ENCODE measurements at places on chromosomes 12 and 14.

- no peak for DNase-seq
- H3K4me1 ChIP-seq = no peaks in the 10 kb centered on the region
- no peaks in the 10 kb centered on the region for H3K27me3 ChIP-seq
- no peaks in the 10 kb centered on the region for H3K36me3 ChIP-seq
- H3K27ac ChIP-seq = no peak overlapping the region
These were observed 133.8 kb upstream of the PMCH start for GRCh38 chr12:102331419-102331818.

DNA sequence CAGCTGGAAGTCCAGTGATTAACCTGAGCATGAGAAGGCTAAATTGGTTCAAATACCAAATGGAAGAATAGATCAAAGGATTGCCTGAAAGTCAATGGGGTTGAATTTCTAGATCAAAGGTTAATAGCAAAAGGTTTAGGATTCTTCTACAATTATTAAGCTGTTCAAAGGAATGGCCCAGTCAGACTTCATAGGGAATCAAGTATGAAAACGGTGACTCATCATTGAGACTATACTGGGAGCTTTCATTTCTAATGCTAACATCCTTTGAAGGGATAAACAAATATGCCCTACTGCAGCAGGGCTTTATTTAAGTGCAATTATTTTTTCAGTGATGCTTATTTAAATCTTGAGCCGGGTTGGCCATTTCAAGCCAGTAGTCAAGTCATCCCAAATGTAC lies 152.8 kb downstream of the RIMBP2 start:
- DNase-seq = no peak
- no peak overlapping the region for H3K27ac ChIP-seq
- H3K27me3 ChIP-seq = no peaks in the 10 kb centered on the region
- H3K4me1 ChIP-seq = no peaks in the 10 kb centered on the region
- no peaks in the 10 kb centered on the region for H3K36me3 ChIP-seq

DNA sequence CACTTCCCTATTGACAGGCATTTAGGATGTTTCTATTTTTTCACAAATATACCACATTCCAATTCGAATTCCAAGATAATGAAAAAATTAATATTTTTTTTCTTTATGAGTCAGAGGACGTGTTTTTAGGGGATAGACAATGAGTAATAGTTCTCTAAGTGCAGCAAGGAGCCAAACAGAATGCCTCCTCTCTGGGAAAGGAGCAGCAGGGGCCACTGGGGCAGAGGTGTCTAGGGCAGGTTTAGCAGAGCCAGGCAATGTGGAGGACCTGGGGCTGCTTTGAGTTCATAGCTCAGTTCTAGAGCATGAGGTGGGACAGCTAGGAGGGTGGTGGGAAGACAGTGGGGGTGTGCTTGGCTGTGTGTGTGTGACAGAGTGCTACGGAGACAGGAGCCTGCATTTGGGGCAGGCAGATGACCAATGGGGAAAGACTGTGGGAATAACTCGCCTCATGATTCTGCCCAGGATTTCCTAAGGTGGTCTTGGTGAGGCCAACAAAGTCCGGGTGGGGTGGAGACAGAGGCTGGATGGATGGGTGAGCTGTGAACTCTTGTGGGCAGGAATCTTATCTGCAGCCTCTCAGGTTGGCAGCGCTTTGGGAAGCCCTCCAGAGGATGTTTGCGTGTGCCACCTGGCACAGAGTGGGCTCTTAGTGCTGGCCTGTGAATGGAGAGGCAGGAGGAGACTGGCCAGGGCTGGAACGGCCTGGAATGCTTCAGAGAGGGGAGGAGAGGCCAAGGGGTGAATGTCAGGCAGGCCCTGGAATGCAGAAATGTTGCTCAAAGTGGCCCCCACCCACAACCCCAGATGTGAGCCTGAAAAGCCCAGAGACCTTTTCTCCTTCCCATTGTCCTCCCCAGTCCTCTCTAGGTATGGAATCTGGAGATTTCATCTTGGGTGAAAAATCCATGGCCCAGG lies 2.4 kb upstream of the KRT7 start:
- H3K4me3 ChIP-seq = no peak overlapping the region
- peak; percentile 95 for DNase-seq
- peaks cover 58% of the 10 kb centered on the region for H3K4me1 ChIP-seq

DNA sequence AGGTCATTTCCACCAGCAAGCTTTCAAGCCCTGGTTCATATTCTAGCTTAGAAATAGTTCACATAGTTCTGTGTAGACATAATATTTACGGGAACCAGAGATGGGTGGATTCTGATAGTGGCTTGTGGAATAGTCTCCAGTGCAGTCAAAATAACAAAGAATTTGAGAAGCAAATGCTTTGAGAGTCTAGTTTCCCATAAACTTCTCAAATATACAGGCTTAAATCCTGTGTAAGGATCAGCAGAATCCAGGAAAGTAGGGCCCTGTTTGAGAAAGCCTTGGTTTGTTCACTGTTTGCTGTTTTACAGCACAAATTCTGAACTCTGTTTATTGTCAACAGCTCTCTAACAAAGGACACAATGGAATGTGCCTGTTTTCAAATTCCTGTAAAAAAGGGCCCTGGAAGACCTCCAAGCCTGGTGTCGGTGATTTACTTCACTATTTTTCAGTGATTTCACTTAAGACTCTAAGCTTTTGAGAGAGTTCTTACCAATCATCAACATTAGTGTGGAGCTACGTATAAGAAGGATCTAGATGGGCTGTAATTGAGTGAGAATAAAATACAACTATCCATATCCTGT lies 11.4 kb upstream of the FOS start:
- H3K4me1 ChIP-seq = peaks cover 27% of the 10 kb centered on the region
- H3K27ac ChIP-seq = peak overlapping the region; percentile 92
- no peak overlapping the region for H3K4me3 ChIP-seq
- no peaks in the 10 kb centered on the region for H3K27me3 ChIP-seq
- peak; percentile 25 for DNase-seq

- no peaks in the 10 kb centered on the region for H3K27me3 ChIP-seq
- no peaks in the 10 kb centered on the region for H3K4me1 ChIP-seq
- DNase-seq = no peak
- no peak overlapping the region for H3K4me3 ChIP-seq
- H3K27ac ChIP-seq = no peak overlapping the region
- H3K36me3 ChIP-seq = no peaks in the 10 kb centered on the region
These were observed 139.7 kb downstream of the KCNH5 start for GRCh38 chr14:62905566-62905965.

- H3K36me3 ChIP-seq = peaks cover 5% of the 10 kb centered on the region
- no peak overlapping the region for H3K27ac ChIP-seq
- no peak overlapping the region for H3K4me3 ChIP-seq
These were observed 37.8 kb downstream of the ANAPC7 start for GRCh38 chr12:110365489-110366320.

GRCh38 chr14:68951035-68951797 lies 27.9 kb downstream of the ACTN1 start:
- no peaks in the 10 kb centered on the region for H3K27me3 ChIP-seq
- peaks cover 35% of the 10 kb centered on the region for H3K36me3 ChIP-seq
- peak overlapping the region; percentile 79 for H3K27ac ChIP-seq

GRCh38 chr12:28223025-28223554 lies 32.8 kb downstream of the CCDC91 start:
- H3K27me3 ChIP-seq = no peaks in the 10 kb centered on the region
- H3K36me3 ChIP-seq = no peaks in the 10 kb centered on the region
- H3K27ac ChIP-seq = no peak overlapping the region
- no peak overlapping the region for H3K4me3 ChIP-seq

DNA sequence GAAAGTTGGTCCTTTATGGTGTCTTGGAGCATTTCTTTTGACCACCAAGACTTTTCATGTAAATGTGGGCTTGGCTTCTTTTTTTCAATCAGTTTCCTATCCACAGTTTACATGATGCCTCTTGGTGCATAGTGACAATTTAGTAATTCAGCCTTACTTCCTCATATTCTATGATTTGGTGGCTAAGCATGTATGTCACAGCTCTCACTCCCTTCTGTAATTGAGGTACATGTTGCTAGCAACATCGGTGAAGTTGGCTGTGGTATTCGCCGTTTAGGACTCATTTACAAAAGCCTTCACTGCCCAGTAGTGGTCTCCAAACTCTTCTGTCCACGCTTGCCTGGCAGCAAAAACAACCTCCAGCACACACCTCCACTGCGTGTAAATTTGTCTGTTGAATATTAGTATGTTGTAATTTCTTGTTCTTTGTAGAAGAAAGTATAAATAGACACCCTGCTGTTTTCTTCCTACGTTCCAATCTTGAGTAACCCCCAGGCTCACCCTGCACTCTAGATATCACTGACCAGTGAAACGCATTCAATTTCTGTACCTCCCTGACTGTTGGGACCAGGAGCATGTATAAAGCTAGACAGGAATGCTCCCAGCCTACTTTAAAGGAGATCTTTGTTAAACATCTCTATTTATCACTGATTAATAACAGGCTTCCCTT lies 90.4 kb downstream of the PPP2R5C start:
- H3K27me3 ChIP-seq = no peaks in the 10 kb centered on the region
- DNase-seq = no peak
- H3K4me3 ChIP-seq = no peak overlapping the region
- no peaks in the 10 kb centered on the region for H3K36me3 ChIP-seq

- peaks cover 3% of the 10 kb centered on the region for H3K4me1 ChIP-seq
- H3K27me3 ChIP-seq = peaks cover 12% of the 10 kb centered on the region
- H3K27ac ChIP-seq = no peak overlapping the region
- H3K36me3 ChIP-seq = no peaks in the 10 kb centered on the region
- peak; percentile 6 for DNase-seq
These were observed 44.7 kb upstream of the ATP23 start for GRCh38 chr12:57896434-57897201.

DNA sequence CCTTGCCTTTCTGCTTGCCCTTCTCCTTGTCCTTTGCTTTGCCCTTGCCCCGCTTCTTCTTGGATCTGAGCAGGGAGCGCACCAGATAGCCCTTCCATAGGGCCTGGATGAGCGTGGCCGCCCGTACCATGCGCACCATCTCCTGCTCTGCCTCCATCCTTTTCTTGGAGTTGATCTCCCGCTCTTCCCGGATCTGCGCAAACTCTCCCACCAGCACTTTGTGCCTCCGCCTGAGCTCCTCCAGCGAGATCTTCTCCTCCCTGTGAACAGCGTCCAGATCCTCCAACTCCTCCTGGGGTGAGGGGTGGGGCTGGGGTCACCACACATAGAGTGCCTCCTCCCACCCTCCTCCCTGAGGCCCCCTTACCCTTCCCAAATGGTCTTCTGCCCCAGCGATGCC lies 10.1 kb downstream of the RITA1 start:
- no peaks in the 10 kb centered on the region for H3K27me3 ChIP-seq
- no peak overlapping the region for H3K4me3 ChIP-seq
- peaks cover 6% of the 10 kb centered on the region for H3K4me1 ChIP-seq

- DNase-seq = no peak
- H3K27me3 ChIP-seq = no peaks in the 10 kb centered on the region
- no peak overlapping the region for H3K4me3 ChIP-seq
- no peak overlapping the region for H3K27ac ChIP-seq
- peaks cover 43% of the 10 kb centered on the region for H3K4me1 ChIP-seq
- no peaks in the 10 kb centered on the region for H3K36me3 ChIP-seq
These were observed 40.5 kb downstream of the KRT80 start for GRCh38 chr12:52151153-52151836.

DNA sequence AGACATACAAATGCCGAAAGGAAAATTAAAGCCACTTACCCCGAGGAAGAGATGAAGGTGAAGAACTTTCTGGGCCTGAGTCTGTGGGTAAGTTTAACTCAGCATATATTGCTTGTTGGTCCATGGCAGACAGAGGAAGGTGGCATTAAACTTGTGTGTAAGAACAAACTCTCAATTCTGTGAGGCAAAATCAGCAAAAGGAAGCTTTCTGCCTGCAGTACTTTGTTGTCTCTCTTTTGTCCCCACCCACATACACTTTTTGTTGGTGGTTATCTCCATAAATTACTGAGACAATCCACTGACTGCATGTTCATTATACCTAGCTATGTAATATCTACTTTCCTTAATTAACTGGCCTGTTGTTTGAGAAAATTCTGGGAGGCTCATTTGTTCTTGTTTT lies at the start of gene KLRB1:
Gene KLRB1, minus strand, starts transcription at position 201 of the 400 bp plus-strand sequence. Its CDS starts 77 bp downstream, at position 124.
- no peak for DNase-seq
- no peak within 1 kb of the TSS for H3K27ac ChIP-seq
- H3K27me3 ChIP-seq = no peaks in the 10 kb centered on the region
- H3K36me3 ChIP-seq = peaks cover 1% of the 10 kb centered on the region
- no peaks in the 10 kb centered on the region for H3K4me1 ChIP-seq

GRCh38 chr12:53051881-53052412 lies 2.1 kb downstream of the TNS2 start:
- H3K27me3 ChIP-seq = no peaks in the 10 kb centered on the region
- H3K4me1 ChIP-seq = peaks cover 54% of the 10 kb centered on the region
- no peak overlapping the region for H3K4me3 ChIP-seq
- no peak overlapping the region for H3K27ac ChIP-seq
- H3K36me3 ChIP-seq = no peaks in the 10 kb centered on the region

DNA sequence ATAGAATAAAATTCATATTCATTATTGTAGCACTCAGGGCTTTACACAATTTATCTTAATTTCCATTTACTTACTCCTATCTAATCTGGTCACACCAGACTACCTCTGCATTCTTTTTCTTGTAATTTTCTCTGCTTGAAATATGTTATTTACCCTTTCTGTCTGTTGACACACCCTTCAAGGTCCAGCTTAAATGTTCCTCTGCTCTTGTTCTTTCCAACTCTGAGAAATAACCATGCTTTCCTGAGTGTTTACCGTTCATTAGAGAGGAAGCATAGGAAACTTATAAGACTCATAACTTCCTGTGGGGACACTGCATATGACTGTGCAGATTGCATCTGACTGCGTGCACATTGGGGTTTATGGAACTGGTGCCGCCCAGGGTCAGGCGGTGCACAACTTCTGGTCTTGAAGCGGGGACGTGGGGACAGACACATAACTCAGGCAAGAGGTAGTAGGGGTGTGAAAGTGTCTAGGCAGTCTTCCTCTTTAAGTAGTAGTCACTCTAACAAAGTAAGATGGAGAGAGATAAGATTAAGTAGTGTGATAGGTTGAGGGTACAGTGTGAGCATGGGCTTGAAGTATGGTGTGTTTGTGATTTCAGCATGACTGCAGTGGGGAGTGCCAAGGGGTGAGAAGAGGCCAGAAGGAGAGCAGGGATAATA lies 42.6 kb upstream of the FOXJ2 start:
- peak overlapping the region; percentile 62 for H3K27ac ChIP-seq
- peaks cover 10% of the 10 kb centered on the region for H3K4me1 ChIP-seq
- no peaks in the 10 kb centered on the region for H3K36me3 ChIP-seq
- no peak overlapping the region for H3K4me3 ChIP-seq
- no peaks in the 10 kb centered on the region for H3K27me3 ChIP-seq

- no peak for DNase-seq
- H3K27me3 ChIP-seq = no peaks in the 10 kb centered on the region
- no peak overlapping the region for H3K27ac ChIP-seq
- peaks cover 10% of the 10 kb centered on the region for H3K4me1 ChIP-seq
- H3K4me3 ChIP-seq = no peak overlapping the region
- H3K36me3 ChIP-seq = no peaks in the 10 kb centered on the region
These were observed 28.8 kb downstream of the DRAM1 start for GRCh38 chr12:101906226-101906625.

DNA sequence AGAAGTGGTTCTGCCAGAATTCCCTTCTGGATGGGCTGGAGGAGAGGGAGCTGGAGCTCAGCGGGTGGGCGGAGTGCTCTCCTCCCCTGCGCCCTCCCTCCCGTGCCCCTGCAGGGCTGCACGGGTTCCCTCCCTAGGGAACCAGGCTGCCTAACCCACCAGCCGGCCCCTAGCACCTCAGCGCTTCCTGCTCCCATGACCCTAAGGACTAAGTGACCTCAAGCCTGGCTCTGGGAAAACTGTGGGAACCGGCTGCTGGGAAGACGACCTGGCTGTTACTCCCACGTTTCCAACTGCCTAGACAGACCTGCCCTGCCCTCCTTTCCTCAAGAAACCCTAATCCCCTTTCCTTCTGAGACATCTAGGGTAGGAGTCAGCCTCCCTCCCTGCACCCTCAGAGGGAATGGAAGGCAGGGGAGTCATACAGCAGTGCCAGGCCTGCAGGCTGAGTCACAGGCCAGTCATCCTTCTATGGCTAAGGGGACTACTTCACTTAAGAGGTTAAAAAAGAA lies 31.5 kb downstream of the SLC6A12 start:
- DNase-seq = no peak
- peaks cover 17% of the 10 kb centered on the region for H3K4me1 ChIP-seq
- H3K4me3 ChIP-seq = no peak overlapping the region
- no peaks in the 10 kb centered on the region for H3K27me3 ChIP-seq
- H3K36me3 ChIP-seq = no peaks in the 10 kb centered on the region

Data from trophoblast cell (in vitro differentiated cells and primary cell).